Effector CD8-positive, alpha-beta T cell (primary cell): ENCODE measurements at places on chromosomes 11 and 22.
A peak's percentile ranks its signal among the peaks of the same experiment; 100 is the strongest.

- DNase-seq, result no peak
Measured at GRCh38 chr11:33734441-33735270, 1.6 kb downstream of the CD59 start.

- DNase-seq, result no peak
Measured at GRCh38 chr11:76767659-76768058, 15.5 kb upstream of the TSKU start.

- no peak for DNase-seq
Measured at GRCh38 chr22:33242078-33242477, 183.9 kb upstream of the SYN3 start.

DNA sequence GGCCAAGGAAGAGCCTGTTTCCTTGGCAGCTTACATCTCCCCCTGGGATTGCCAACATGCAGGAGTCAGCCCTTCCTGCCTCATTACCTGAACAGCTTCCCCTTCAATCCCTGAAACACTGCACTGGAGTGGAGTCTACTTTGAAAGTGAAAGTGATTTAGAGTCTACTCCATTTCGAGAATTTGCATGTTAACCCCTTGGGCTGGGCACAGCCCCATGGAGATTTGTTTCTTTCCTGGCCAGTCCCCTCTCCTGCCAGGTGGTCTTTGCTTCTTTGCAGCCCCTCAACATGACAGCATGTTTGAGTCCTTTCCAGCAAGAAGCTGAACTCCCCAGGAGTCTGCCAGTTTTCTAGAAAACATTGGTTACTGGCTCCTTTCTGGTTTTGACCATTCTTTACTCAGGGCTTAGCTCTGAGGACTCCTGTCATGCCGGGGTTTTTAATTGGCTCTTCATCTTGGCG, 59.9 kb downstream of the TRAF6 start:
- no peak for DNase-seq

- DNase-seq, result no peak
Measured at GRCh38 chr11:2837096-2837601, 48.4 kb downstream of the CDKN1C start.

- no peak for DNase-seq
Measured at GRCh38 chr11:46047520-46047919, 73.7 kb downstream of the PHF21A start.

DNA sequence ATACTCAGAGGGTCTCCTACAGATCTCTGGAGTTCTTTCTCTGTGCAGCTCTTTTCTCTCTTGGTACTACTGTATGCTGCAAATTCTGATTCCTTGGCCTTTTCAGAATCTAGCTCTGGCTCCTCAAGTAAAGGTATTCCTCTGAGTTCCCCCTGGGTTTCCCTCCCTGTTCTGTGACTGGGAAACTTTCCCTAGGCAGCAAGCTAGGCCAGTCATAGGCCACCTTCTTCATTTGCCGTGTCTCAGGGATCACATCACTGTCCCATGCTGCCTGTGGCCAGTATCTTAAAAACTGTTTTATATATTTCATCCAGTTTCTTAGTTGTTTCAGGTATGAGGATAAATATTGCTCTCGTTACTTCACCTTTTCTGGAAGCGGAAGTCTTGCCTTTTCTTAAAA, 71.2 kb downstream of the FAM83F start:
- no peak for DNase-seq

DNA sequence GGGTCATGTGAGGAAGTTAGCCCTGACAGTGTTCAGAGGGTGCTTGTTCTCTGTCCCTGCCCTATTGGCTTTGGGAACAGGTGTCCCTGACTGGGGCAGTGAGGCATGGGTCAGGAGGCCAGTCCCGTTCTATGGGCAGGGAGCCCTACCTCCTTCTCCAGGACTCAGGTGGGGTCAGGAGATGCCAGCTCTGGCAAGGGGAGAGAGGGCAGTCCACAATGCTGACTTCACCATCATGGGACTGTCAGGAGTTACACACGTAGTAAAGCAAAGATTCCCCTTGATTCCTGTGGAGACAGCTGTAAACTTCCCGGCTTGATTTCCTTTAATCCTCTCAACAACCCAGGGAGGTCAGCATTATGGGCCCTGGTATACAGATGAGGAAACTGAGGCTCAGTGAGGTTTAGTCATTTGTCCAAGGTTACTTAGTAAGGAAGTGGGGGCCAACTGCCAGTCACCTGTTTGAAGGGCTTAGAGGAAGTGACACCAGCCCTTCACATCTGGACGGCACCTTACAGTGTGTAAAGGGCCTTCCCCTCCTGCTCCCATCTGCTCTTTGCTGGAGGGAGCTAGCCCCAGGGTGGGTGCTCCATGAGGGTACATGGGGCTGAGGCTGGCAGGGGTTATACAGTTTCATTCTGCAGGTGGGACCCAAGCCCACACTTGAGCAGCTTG, 11.9 kb downstream of the MICALL1 start:
- DNase-seq, result no peak

- DNase-seq, result no peak
Measured at GRCh38 chr22:48536541-48537342, 1290.9 kb downstream of the BRD1 start.

DNA sequence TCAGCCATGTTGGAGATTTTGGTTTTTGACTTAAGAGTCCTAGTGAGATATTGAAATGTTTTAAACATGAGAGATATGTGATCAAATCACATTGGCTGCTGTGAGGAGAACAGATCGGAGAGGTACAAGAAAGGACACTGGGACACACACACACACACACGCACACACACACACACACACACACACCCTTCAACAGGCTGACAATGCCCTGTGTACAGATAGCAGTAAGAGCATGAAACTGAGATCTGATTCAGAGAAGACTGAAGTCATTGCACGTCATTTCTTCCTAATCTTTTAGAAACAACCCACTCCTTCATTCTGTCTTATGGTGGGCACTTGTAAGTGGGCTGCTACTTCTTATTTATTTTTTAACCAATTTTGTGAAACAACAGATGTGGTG, 200.5 kb upstream of the E2F8 start:
- DNase-seq, result no peak

DNA sequence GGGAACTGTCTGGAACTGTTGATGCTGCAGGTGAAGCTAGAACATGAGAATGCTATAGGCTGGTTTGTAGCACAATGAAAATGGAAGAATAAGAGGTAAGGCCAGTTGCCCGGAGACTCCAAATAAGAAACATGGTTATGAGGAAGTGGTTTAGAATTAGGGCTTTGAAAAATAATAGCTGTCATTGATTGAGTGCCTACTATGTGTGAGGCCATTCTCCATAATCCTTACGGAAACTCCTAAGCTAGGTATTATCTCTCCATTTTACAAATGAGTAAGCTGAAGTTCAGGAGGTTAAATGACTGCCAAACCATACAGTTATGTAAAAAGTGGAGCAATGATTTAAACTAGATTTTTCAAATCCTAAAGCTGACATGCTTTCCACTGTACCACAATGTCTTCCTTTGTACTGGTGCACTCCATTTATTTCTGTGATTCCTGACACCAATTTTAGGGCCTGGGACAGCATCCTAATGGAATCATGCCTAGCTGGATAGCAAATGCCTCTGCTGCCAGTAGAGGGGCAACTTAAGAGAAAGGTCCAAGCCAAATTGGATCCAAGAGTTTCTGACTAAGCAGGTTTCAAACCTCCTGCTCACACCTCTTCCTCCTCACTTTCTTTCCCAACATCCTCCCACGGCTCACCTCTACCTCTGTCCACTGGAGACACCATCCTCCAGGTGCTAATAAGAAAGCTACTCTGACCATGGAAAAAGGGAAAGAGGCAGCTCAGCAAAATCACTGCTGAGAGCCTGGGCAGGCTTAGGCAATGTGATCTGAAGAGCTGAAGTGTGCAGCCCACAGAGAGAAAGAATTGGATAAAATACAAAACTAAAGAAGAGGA, 46.9 kb upstream of the PICALM start:
- no peak for DNase-seq

DNA sequence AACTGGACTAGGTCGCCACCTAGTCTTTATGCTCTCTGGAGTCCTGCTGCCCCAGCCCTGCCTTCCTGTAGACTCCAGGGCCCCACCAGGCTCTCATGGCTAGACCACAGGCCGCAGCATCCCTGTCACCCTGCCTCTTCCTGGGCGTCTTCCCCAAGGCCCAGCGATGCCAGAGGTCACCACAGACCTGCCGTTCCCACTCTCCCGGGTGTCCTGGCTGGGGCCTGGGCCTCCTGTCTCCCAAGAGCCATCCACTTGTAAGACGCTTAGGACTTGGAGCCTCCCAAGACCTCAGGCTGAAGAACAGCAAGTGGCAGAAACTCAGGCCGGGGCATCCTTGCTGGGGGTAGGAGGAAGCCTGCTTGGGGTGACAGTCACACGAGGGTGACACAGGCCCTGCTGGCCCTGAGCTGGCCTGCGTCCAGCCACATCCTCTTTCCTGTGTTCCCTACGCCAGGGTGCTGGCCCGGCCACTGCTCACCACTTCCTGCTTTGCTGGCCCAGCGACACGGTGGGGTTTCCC, 2.0 kb upstream of the TCIRG1 start:
- DNase-seq, result no peak

DNA sequence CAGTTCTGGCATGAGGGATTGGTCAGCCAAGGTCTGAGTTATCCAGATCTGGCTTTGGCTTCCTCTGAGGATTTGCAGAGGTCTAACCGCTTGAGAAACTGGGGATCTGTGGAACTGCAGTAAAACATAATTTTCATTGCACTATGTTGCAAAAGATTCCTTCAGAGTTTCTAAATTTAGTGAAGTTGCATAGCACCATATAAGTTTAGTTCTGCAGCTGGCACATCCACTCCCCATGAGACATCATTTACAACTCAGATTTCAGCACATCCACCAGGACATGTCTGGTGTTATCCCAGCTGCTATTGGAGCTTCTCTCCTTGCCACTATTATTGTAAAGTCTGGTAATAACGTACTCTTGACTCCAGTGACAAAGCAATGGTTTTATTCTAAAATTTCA, 181.5 kb downstream of the CWF19L2 start:
- DNase-seq, result no peak

GRCh38 chr22:38657045-38657909, 839 bp downstream of the CBY1 start:
- peak; percentile 9 for DNase-seq

- DNase-seq, result no peak
Measured at GRCh38 chr11:15665368-15665871, 550.7 kb downstream of the INSC start.

- DNase-seq, result peak; percentile 1
Measured at GRCh38 chr11:77411137-77411707, 62.7 kb downstream of the PAK1 start.

DNA sequence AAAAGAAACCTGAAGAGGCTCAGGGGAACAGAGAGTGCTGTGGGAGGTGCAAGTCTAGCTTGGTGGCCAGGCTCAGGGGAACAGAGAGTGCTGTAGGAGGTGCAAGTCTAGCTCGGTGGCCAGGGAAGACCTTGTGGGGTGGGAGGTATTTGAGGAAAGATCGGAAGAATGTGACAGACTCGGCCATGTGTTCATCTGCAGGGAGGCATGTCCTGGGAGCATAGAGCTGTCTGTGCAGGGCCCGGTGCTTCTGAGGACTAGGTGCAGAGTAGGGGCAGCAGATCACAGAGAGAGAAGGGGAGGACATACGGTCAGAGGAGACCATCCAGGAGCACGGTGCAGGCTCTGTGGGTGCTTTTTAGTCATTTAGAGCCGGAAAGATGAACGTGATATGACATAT, 10.8 kb downstream of the IFITM10 start:
- DNase-seq, result no peak

GRCh38 chr11:2437516-2437915, 6.8 kb downstream of the TRPM5 start:
- no peak for DNase-seq

- DNase-seq, result no peak
Measured at GRCh38 chr11:27509908-27510307, 3.3 kb upstream of the LIN7C start.

DNA sequence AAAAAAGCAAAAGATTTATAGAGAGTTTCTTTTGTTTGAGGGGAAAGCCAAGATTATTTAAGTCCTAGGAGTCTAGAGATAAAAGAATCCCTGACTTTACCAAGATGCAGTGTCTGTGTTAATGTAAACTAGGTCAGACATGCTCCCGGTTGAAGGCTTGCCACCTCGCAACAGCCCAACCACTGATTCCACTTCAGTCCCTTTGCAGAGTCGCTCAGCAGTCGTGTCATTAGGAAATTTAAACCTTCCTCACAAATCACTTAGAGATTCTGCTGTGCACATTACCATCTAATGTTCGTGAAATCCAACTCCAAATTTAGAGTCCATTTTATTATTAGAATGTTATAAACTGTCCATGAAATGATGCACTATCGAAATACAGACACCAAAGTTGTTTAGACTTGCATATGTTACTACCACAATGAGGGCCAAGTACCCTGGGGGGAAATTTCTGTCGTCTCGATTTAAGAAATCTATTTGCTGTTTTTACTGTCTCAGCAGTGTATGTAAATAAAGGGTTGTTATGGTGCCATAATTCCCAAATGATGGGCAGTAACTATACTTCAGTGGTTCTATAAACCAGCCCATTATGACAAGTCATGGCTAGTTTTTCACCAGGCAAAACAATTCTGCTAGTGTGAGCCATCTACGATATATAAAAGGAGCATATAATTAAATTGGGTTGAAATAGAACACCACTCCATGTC, 101.4 kb upstream of the MTNR1B start:
- no peak for DNase-seq

GRCh38 chr11:66371627-66372415, at the start of gene SLC29A2:
Gene SLC29A2, minus strand, starts transcription at chr11:66371760. Its CDS starts 169 bp downstream, at chr11:66371591.
- DNase-seq, result peak; percentile 73

DNA sequence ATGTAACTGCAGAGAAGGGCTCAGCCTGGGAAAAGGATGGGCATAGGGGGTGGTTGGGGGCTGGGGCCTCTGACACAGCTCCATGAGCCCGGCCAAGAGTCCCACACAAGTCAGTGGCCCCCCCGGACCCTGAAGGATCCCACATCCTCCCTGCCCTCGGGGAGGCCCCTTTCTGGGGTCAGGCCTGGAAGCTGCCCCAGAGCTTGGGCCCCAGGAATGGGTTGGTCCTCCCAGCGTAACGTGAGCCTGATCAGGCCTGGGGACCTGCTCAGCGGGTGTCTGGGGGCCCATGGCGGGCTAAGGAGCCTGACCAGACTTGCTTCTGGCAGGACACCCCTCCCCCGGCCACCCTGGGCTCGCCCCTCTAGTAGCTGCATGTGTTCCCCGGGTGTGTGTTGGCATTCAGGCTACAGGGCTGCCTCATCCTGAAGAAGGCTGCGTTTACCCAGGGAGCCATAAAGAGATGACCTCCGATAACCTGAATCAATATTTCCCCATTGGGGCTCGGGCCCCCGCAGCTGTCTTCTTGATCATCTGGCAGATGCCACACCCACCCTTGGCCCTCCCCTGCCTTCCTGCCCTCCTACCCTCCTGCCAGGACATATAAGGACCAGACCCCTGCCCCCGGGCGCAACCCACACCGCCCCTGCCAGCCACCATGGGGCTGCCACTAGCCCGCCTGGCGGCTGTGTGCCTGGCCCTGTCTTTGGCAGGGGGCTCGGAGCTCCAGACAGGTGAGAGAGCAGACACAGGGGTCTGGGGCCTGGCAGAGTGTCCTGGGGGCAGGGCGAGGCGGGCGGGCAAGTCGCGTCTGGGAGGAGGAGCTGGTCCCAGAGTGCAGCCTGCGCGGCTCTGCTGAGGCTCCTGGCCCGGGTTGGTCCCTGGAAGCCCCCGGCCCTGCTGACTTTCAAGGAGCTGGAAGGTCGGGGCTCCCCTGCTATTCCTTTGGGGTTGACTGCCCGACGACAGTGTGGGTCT, at the start of gene MUC2:
MUC2 (plus strand) TSS at position 631 of the 978 bp plus-strand sequence.
- DNase-seq, result no peak

- DNase-seq, result no peak
Measured at GRCh38 chr11:104799251-104799650, 99.0 kb downstream of the CASP12 start.
